Karpas-422 (cell line): ENCODE measurements at places on chromosomes 11 and 22. TPM values are rescaled to one million over a fixed set of nuclear protein-coding genes. Genes with fewer than 3 reads are reported as not detected.
A peak's percentile ranks its signal among the peaks of the same experiment; 100 is the strongest.

DNA sequence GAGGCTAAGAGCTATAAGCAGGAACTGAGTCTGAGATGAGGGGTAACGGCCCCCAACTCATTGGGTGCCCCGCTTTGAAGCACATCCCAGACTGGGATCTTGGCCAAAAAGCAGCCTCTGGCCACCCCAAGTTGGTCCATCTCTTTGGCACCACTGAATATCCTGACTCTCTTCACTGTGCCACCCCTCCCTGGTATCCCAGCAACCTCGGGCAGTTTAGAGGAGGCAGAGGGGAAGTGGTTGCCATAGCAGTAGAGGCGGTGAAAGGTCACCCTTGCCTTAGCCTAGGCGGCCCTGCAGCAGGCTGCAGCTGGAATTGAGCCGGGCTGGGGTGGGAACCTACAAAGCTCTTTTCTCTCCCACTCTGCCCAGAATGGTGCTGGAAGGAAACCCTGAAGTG is 1.1 kb downstream of the PELI3 start:
- H3K27me3 ChIP-seq: no peaks in the 10 kb centered on the region
- peaks cover 27% of the 10 kb centered on the region for H3K4me1 ChIP-seq
- H3K27ac ChIP-seq: no peak overlapping the region
- H3K36me3 ChIP-seq: no peaks in the 10 kb centered on the region
- H3K4me3 ChIP-seq: peak overlapping the region; percentile 83
- no peak for DNase-seq

GRCh38 chr11:44133335-44133946 is 38.0 kb downstream of the EXT2 start:
- H3K27ac ChIP-seq: no peak overlapping the region
- H3K4me3 ChIP-seq: no peak overlapping the region
- H3K27me3 ChIP-seq: no peaks in the 10 kb centered on the region
- peaks cover 18% of the 10 kb centered on the region; the same call in 1 of the 2 replicates for H3K36me3 ChIP-seq
- H3K4me1 ChIP-seq: peaks cover 4% of the 10 kb centered on the region; the same call in 1 of the 2 replicates
- peak; percentile 65 for DNase-seq

- no peaks in the 10 kb centered on the region for H3K27me3 ChIP-seq
- H3K4me1 ChIP-seq: peaks cover 7% of the 10 kb centered on the region
- H3K36me3 ChIP-seq: no peaks in the 10 kb centered on the region
- no peak overlapping the region for H3K4me3 ChIP-seq
- peak; percentile 32 for DNase-seq
Measured at GRCh38 chr22:35660291-35661127, 12.3 kb downstream of the APOL6 start.

DNA sequence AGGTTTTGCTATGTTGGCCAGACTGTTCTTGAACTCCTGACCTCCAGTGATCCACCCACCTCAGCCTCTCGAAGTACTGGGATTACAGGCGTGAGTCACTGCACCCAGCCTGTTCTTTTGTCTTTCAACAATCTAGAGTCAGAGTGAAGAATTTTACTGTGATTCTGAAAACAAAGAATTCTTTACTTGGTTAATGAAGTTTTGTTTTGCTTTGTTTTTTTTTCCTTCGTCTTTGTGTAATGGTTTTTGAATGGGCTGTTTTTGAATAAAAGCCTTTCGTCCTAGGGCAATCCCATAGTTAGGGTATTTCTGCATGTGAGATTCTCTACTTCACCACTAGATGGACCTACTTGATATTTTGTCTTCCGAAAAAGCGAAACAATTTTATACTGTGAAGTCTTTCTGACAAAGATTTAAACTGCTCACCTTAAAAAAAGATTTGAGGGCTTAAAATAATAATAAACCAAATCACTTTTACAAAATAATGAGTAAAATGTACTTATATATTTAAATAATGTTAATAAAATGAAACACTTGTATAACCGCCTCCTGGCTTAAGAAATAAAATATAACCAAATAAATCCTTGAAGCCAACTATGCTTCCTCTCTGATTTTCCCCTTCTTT is 43.4 kb upstream of the SC5D start:
- peak; percentile 61 for DNase-seq
- H3K27ac ChIP-seq: no peak overlapping the region
- H3K36me3 ChIP-seq: no peaks in the 10 kb centered on the region
- no peaks in the 10 kb centered on the region for H3K4me1 ChIP-seq

DNA sequence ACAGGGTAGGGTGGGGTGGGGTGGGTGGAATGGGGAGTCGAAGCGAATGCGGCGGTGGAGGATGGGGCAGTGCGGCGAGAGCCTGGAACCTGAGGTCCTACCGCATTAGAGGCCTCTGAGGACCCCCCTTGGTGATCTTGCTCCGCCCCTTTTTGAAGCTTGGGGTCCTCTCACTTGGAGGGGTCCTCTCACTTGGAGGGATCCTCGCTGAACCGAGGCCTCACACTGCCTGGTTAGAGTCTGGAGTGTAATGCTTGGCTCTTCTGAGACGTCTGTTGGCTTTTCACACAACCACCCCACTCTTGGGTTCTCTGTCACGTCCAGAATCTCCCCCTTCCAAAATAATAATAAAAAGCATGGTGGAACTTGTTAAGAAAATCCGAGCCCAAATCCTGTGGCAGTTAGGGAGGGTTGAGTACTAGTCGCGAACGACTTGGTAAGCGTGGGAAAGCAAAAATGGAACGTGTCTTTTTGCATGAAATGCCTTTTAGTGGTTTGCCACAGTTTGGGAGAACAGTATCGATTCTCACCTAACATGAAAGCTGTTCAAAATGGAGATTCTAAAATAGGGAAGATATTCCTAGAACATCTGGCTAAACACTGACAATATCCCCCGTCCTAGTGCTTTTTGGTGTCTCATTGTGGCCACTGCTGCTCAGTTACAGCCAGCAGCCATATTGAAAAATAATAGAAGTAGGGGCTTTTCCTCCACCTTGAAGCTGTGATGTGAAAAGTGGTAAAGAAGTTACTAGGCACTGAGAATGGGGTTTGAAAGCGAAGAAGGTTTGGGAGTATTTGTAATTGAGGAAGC is 822 bp downstream of the RBX1 start:
- peak overlapping the region; percentile 67 for H3K27ac ChIP-seq
- DNase-seq: peak; percentile 65
- peaks cover 33% of the 10 kb centered on the region for H3K36me3 ChIP-seq
- H3K4me3 ChIP-seq: peak overlapping the region; percentile 94
- H3K4me1 ChIP-seq: peaks cover 21% of the 10 kb centered on the region
- H3K27me3 ChIP-seq: no peaks in the 10 kb centered on the region

- H3K27me3 ChIP-seq: no peaks in the 10 kb centered on the region
- peak; percentile 86 for DNase-seq
- H3K4me1 ChIP-seq: peaks cover 3% of the 10 kb centered on the region
- H3K27ac ChIP-seq: no peak overlapping the region
- no peaks in the 10 kb centered on the region for H3K36me3 ChIP-seq
- no peak overlapping the region for H3K4me3 ChIP-seq
Measured at GRCh38 chr22:29202212-29203192, 3.2 kb upstream of the EMID1 start.

The GAS2L1 gene
- total RNA-seq: not detected in 2 replicates

The EIF4ENIF1 gene
- 25.4 and 36.1 TPM in 2 replicates for total RNA-seq
